ENCODE measurements at places on chromosomes 6 and 20.

- no peak for DNase-seq
Observed at GRCh38 chr20:36506253-36506652, 35.1 kb upstream of the MYL9 start.

DNA sequence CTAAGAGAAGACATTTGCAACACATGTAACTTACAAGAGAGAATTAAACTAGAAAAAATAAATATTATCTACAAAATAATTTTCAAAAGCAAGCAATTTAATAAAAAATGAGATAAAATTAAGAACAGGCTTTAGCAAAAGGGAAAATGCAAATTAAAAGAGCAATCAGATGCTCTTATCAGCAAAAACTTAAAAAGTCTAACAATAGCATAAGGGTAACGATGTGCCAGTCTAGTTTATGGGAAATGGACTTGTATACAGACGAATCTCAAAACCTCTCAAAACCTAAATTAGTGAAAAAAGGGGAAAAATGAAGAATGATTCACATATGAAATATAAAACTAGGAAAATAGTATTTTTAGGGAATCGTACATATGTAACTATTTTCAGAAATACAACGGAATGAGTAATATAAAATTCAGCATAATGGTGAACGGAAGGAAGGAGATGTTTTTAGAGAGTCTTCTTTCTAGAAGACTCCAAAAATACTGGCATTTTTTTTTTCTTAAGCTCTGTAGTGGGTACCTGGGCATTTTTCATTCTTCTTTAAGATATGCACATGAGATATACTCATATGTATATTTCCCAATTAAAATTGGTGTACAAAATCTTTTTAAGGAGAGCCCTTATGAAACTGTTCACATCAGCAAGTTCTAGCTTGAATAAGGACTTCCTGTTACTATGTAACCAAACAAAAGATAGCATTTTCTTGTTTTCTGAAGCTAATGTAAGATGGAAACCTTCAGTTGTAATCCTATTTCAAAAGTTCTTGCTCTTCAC is 927 bp upstream of the MANEA start:
- DNase-seq = no peak

GRCh38 chr6:28235912-28236452 is 10.9 kb downstream of the ZSCAN9 start:
- DNase-seq = no peak

DNA sequence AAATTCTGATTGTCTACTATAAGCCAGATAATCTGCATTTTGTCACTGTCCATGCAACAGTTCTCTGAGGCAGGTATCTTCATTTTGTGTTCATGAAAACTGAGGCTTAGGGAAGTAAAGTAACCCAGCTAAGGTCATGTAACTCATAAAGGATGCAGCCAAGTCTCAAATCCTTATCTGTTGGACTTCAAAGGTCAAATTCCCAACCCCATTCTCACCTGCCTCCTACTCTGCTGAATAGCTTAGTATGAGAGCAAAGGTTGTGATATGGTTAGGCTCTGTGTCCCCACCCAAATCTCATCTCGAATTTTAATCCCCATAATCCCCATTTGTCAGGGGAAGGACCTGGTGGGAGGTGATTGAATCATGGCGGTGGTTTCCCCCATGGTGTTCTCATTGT is 90.1 kb downstream of the KLHL32 start:
- DNase-seq = no peak

DNA sequence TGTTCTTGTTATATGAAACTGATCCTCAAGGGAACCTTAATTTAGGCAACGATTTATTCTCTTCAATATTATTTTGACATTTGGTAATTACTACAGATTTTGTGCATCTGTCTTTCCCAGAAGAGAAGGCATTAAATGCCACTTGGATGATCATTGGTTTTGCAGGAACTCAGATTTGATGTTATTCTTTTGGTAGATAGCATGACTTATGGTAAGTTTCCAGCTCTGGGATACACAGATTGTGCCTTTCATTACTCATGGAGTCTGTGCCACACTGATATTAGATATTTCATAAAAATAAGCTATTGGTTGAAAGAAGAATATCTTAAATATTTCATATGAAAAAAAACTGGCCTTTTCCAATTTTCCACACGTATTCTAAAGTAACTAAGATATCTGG is 120.1 kb downstream of the AIG1 start:
- no peak for DNase-seq

GRCh38 chr6:22530506-22530905 is 38.9 kb upstream of the HDGFL1 start:
- DNase-seq = no peak
